ENCODE measurements at places on chromosomes 6 and 20.
A peak's percentile ranks its signal among the peaks of the same experiment; 100 is the strongest.

GRCh38 chr20:18926965-18927364, 113.4 kb downstream of the SCP2D1 start:
- DNase-seq = no peak

GRCh38 chr20:53294804-53295203, 298.8 kb downstream of the ZNF217 start:
- no peak for DNase-seq

- DNase-seq = no peak
Measured at GRCh38 chr20:63381781-63382431, 20.8 kb upstream of the CHRNA4 start.

DNA sequence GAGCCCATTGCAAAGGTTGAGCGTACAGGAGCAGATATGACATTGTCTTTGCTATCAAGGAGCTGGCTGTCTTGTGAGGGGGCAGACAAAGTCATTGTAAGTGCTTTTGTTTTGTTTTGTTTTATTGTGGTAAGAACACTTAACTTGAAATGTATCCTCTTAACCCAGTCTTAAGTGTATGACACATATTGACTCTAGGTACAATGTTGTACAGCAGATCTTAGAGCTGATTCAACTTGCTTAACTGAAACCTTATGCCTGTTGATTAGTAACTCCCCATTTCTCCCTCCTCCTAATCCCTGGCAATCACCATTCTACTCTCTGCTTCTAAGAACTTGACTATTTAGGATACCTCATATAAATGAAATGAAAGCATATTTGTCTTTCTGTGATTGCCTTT, 429.0 kb downstream of the BMP2 start:
- DNase-seq = no peak

DNA sequence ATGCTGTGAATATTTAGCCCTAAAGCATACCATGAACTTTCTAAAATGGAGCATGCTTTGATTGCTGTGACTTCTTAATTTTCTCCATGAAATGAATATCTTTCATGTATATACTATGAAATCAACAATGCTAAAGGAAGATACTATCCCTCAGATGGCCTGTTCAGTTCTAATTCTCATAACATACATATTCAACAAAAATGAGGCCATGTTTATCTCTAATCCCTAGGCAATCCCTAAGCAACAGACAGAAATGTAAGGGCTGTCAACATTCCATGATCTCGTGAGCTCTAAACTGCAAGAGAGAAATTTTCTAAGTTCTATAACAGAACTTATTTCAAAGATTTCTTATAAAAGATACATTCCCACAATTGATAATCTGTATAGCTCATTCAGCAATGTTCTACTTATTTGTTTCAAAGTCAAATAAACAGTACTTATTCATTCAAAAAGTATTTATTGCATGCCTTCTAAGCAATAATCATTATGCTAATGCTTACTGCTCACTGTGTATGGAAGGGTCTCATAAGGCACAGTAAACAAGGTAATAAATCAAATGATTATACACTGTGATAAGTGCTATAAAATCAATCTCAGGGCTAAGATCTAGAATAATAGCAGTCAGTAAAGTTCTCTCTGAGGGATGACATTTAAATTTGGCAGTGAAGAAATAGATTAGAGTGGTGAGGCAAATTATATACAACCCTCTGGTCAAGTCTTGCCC, 492.9 kb downstream of the PHF3 start:
- no peak for DNase-seq

DNA sequence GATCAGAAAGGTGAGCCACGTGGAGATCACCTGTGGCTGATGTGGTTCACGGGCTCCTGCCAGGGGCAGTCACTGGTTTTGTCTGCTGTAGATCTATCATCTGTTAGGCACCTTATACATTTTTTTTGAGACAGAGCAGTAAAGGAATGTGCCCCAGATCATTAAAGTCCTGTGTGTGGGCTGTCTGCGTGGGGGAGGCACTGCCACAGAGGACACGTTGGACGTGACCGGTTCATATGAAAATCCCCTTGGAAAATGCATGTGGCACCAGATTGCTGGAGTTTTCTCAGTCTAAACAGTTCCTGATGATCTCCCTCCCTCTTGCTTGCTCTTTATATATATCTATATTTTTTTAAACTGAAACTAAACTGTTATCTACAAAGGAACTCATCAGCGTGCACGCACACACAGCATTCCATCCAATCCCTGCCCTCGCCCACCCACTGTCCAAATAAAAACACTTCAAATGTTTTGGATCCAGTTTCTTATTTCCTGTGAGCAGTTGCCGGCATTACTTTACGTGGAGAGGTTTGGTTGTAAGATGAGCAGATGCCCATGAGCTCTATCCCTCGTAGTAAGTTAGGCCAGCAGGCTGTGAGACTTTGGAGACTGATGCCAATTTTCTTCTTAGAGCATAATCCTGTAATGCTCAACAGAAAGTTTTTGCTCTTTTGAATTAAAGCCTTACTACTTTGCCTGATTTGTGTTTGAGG, 161.6 kb upstream of the EXOC2 start:
- peak; percentile 13 for DNase-seq

DNA sequence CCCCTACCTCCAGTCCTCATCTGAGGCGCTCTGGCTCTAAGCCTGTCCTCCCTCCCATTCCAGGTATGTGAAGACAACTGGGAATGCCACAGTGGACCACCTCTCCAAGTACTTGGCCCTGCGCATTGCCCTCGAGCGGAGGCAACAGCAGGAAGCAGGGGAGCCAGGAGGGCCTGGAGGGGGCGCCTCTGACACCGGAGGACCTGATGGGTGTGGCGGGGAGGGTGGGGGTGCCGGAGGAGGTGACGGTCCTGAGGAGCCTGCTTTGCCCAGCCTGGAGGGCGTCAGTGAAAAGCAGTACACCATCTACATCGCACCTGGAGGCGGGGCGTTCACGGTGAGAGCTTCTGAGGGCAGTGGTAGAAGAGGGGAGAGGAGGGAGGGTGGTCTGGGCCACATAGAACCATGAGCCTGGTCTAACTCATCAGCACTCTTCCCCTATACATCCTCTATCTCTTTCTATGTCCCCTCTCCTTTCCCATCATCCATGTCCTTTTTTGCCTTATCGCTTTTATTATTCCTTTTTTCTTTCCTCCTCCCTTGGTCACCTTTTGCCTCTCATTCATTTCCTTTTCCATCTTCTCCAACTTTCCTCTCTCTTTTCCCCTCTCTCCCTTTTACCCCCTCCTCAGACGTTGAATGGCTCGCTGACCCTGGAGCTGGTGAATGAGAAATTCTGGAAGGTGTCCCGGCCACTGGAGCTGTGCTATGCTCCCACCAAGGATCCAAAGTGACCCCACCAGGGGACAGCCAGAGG, 3.5 kb downstream of the RING1 start:
- DNase-seq = no peak

DNA sequence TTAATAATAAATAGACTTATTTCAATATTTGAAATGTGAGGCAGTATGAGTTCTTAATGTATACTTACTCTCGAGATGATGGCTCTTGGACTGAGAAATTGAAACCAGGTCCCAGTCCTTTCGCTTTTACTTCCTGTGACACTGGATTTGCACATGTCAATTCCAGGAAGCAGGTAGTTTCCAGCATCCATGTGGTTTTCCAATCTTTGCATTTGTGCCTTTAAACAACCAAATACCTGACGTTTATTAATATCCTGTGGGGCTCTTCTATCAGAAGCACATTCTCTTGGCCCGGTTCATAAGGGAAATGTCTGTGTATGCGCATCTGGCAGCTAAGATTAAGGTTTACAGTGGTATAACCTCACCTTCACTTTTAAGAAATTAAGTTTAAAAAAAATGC, 13.1 kb downstream of the UTRN start:
- no peak for DNase-seq

DNA sequence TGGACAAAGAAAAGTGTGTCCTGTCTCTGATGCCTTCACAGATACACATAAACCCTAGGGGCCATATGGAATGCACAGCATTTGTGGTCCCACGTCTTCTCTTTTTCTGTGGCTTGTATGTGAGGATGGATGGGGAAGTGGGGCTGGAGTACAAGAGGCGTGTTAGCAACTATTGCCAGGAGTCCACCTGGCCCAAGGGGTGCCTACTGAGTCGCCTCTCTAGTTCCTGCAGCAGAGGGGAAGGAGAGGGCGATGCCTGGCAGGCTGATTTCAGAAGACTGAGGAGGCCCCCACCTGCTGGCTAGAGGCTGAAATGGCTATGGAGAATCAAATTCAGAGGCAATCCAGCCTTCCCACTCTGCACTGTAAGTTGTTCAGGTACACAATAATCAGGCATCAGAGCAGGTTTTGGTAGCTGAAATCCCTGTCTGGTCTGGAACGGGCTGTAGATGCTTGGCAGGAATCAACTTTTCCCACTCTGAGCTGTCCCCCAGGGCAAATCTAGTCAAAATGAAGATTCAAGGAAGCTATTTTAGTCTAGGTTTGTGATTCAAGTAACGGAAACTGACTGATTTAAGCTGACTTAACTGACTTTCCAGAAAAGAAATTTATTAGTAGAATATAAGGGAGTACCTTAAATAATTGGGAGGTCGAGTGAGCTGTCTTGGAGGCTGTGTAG, 14.9 kb upstream of the PPARD start:
- no peak for DNase-seq

DNA sequence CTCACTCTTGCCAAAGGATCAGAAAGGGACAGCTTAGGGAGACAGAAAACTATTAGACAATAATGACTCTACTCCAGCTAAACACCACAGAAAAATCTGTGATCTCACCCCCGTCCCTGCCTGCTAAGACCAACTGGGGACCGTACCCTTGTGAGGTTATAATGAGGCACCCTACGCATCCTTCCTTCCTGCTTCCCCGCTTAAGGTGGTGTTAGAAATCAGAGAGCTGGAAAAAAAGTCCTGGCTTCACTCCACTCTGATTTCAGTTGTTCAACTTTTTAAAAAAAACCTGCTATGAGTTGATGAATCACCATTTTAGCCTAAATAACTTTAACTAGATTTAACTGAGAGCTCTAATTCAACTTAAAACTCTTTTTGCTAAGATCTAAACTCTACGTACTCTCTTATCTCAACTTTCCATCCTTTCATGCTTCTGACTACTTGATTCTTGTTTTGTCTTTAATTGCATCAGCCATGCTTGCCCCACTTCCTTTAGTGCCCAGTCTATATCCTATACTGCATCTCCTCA, 35.8 kb upstream of the TMEM14A start:
- no peak for DNase-seq

DNA sequence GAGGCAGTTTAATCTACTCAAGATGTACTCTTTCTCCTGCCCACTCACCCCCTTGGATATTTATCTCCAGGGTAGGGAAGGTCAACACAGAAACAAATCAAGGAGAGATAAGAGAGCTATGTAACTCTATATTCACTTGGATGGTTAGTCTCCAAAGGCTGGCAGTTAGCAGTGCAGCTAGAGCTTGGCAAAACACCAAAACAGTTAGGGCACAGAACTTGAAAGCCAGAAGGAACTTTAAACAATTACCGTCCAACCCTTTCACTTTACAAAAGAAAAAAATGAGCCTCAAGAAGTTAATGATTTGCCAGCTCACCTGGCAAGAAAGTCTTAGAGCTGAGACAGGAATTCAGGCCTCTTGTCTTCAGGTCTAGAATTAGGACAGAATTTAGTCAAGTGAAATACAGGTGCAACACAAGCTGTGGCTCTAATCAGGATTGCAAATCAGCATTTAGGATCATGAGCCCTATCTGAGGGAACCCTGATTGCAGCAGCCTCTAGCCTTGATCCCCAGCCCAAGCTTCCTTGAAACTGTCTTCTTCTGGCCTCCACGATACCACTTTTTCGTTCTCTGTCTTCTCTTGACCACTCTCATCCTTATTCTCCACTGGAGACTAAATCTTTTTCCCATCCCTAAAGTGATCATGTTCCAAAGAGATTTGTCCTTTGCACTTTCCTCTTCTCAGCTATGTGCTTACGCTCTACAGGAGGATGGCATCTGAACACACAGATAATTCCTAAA, 14.9 kb downstream of the NEDD9 start:
- no peak for DNase-seq

DNA sequence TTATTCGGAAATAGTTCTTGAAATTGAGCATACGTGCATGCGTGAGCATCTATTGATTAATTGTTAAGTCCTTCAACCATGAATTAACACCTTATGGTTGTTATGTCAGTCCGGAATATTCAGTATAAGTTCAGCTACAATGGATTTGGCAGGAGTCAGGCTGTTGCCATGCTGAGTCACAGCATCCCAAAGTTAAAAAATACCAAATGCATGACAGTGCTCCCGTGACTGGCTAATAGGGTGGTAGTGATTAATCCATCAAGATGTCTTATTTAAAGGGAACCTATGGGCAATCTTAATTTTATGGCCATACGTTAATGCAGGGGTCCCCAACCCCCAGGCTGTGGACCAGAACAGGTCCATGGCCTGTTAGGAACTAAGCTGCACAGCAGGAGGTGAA, 10.5 kb downstream of the RAE1 start:
- peak; percentile 63 for DNase-seq

- DNase-seq = no peak
Measured at GRCh38 chr20:62949962-62950361, 2.5 kb upstream of the SLC17A9 start.

DNA sequence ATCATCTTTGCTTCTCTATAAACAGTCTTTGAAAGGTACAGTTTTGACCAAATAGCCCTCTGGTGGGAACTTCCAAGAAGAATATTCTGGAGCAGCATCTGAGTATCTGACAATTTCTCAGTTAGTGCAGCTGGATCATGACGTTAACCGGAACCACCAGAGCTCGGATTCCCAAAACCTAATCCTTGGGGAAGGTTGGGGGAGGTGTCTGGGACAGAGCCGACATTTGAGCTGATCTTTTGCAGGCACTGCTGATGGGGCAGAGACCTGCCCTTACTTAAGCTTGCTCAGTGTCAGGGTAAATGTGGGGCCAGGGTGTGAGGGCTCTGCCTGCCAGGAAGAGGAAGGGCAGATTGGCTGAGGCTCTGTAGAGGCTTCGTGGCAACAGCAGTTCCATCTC, 416.6 kb downstream of the DHX35 start:
- no peak for DNase-seq

DNA sequence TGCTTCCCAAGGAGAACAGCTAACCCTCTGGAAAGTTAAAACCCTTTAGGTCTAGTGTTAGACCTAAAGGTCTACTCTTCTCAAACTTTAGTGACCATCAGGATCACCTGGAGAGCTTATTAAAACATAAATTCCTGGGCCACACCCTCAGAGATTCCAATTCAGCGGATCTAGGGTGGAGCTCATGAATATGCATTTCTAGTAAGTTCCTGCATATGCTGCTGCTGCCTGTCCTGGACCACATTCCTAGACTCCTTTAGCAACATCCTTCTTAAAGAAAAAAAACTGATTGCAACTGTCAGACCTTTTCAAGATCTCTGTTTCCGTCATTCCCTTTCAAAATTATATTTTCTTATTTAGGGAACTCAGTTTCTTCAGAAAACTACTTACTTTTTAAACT, 31.2 kb downstream of the SNAP25 start:
- DNase-seq = no peak

- no peak for DNase-seq
Measured at GRCh38 chr6:161000632-161001031, 9.1 kb downstream of the MAP3K4 start.

DNA sequence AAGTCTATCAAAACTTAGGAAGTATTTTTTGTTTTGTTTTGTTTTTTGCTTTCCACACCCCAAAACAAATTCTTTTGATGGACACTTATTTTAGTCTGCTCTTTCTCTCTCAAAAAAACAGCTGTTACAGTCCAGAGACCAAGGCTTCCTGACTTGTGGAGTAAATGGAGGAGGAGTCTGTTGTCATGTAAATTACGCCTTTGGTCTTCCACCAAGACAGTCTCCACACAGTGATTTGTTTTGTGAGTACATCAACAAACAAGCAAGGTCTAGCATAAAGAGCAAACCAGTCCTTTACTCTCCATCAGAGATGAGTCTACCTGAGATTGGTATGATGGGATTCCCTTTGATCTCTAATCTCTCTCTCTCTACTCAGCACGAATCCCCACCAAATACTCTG, 588.0 kb upstream of the ARID1B start:
- DNase-seq = no peak

- DNase-seq = no peak
Measured at GRCh38 chr20:4866429-4866828, 134.9 kb downstream of the SLC23A2 start.

All from BJ (cell line).